Inflammatory macrophage (primary cell): ENCODE measurements at places on chromosomes 11 and 22.

DNA sequence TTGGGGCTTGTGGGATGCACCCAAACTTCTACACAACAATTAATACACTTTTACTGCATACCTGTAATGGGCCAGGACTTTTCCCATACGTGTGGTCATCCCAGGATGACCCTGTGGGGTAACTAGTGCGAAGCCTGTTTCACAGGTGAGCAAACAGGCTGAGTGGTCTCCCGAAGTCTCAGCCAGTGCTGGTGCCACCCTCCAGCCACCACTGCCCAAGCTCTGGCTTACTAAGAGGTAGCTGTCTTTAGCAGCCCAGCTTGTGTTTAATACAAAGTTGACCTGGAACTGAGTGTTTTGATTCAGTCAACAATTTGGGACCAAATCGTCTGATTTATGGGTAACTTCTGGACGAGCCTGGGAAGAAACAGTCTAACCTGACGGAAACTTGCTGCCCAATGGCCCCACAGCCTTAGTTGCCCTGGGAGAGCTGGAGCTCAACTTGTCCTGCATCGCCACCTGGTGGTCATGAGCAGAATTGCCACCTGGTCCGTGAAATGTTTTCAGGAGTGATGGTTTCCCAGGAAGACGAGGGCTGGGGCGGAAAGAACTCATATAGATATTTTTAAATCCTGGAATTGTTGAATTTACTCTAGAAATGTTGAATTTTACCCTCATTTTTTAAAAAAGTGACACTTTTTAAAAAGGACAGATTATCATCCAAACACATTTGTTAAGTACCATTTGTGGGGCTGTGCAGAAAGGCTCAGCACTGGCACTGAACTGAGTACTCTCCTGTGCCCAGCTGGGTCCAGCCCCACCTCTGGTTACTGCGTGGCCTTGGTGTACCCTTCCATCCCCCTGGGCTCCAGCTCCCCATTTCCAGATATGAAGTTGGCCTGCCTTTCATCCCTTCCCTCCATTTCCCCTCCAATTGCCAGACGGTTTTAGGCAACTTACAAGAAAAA is 95.5 kb upstream of the PARVA start:
- DNase-seq, result peak; percentile 80

GRCh38 chr11:468493-468892 is 18.4 kb downstream of the PTDSS2 start:
- DNase-seq, result no peak

DNA sequence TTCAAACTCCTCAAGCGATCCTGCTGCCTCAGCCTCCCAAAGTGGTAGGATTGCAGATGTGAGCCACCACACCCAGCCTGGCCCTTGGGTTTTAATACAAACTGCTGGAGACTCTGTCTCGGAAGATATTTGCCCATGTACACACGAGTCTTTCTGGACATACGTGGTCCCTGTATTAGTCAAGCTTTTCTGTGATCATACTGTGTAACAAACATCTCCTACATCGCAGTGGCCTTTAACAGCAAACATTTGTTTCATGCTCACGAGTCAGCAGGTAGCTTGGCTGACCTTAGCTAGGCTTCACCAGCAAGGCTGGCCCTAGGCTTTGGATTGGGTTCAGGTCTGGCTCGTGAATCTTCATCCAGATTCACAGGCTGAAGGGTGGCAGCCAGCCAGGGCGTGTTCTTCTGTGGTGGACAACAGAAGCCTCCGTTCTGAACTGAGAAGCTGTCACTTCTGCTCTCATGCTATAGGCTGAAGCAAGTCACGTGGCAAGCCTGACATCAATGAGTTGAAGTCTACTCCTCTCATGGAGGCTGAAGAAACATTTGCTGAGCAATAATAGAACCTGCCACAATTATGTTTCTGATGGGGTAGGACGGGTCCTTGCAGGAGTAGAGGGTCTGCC is 8.8 kb downstream of the KIAA1671 start:
- no peak for DNase-seq

GRCh38 chr22:44410451-44410991 is 87.5 kb downstream of the RTL6 start:
- no peak for DNase-seq

DNA sequence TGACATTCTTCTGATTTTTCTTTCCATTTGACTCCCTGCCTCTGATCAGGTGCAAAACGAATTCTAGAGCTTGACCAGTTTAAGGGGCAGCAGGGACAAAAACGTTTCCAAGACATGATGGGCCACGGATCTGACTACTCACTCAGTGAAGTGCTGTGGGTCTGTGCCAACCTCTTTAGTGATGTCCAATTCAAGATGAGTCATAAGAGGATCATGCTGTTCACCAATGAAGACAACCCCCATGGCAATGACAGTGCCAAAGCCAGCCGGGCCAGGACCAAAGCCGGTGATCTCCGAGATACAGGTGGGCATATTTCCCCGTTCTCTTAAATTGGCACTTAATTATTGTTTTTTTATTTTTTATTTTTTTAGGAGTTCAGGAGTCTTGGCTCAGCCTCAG is 15.4 kb downstream of the XRCC6 start:
- DNase-seq, result no peak
